ENCODE measurements at places on chromosomes 7 and 10. TPM values are rescaled to one million over a fixed set of nuclear protein-coding genes. Genes with fewer than 3 reads are reported as not detected.

The SPDYE1 gene
- not detected for total RNA-seq

The RBP4 gene
- 10.6 TPM for total RNA-seq

The TMEM176B gene
- total RNA-seq, result not detected

The C10orf71 gene
- total RNA-seq, result not detected

The EXOSC1 gene
- total RNA-seq, result 55.0 TPM

The OR2A12 gene
- not detected for total RNA-seq

The SMO gene
- total RNA-seq, result 11.8 TPM

The ZMIZ1 gene
- total RNA-seq, result 32.5 TPM

The NANOS1 gene
- total RNA-seq, result 2.9 TPM

The NCAPG2 gene
- 37.3 TPM for total RNA-seq

The SPDYE6 gene
- not detected for total RNA-seq
